Keratinocyte (primary cell): ENCODE measurements at places on chromosomes 1 and 21. TPM values are rescaled to one million over a fixed set of nuclear protein-coding genes. Genes with fewer than 3 reads are reported as not detected.

- no peak for DNase-seq
- no peaks in the 10 kb centered on the region for H3K27me3 ChIP-seq
- no peak overlapping the region for H3K4me3 ChIP-seq
- no peaks in the 10 kb centered on the region for H3K4me1 ChIP-seq
- no peaks in the 10 kb centered on the region for H3K36me3 ChIP-seq
Measured at GRCh38 chr21:21915816-21916215, 917.6 kb downstream of the NCAM2 start.

The SLC30A10 gene
- 0.02 to 0.08 TPM (median 0.03 TPM) in 3 replicates for polyA plus RNA-seq

DNA sequence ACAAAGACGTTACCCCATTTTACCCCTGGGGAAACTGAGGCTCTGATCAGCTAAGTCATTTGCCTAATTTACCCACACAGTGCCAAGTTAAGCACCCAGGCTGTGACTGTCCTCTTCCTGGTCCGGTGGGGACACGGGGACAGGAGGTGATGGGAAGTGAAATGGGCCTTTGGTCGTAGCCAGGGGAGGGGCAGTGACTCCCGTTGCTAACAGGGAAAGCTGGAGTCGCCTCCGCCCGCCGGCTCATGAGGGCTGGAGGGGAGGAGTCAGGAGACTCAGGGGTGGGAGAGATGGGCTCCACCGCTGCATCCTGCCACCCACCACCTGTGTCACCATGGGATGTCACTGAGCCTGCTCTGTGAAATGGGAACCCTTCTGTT, 139.3 kb downstream of the PGBD5 start:
- no peak overlapping the region for H3K4me3 ChIP-seq

The PCP4L1 gene
- polyA plus RNA-seq: 0.04 to 0.24 TPM in 2 of 3 replicates, not detected in the other

GRCh38 chr1:39328586-39329121, 124.2 kb downstream of the MACF1 start:
- no peak overlapping the region for H3K27ac ChIP-seq
- peaks cover 45% of the 10 kb centered on the region for H3K36me3 ChIP-seq
- peaks cover 9% of the 10 kb centered on the region for H3K4me1 ChIP-seq
- no peaks in the 10 kb centered on the region for H3K27me3 ChIP-seq

DNA sequence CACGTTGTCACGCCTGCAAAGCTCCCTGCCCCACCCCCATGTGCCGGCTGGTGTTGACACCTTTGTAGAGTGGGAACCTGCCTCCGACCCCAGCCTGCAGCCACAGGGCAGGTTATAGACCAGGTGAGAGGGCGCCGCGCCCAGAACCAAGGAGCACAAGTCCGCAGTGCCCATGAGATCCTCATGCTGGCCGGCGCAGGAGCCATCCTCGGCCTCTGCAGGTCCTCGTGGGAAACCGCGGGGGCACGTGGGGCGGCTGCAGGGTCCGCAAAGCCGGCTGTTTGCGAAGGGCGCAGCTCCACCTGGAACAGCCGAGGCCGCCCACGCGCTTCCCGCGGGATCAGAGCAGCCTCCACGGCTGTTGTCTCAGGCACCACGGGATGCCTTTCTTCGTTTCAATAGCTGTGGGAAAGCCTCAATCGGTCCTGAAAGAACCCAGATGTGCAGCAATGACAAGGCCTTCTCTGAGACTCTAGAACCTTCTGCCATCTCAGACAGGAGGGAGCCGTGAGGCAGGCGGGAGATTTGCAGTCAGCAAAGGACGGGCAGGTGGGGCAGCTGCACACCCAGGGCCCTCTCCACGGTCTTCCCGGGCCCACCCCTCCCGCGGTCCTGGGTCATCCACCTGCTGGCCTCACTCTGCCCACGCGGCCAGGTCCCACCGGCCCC, 29.9 kb downstream of the POFUT2 start:
- no peak overlapping the region for H3K4me3 ChIP-seq
- DNase-seq: no peak
- no peak overlapping the region for H3K27ac ChIP-seq
- H3K27me3 ChIP-seq: peaks cover 24% of the 10 kb centered on the region
- H3K36me3 ChIP-seq: no peaks in the 10 kb centered on the region

GRCh38 chr1:27253596-27253995, 19.2 kb downstream of the WDTC1 start:
- H3K4me1 ChIP-seq: no peaks in the 10 kb centered on the region
- DNase-seq: no peak
- H3K27me3 ChIP-seq: no peaks in the 10 kb centered on the region
- H3K4me3 ChIP-seq: no peak overlapping the region
- H3K36me3 ChIP-seq: no peaks in the 10 kb centered on the region

DNA sequence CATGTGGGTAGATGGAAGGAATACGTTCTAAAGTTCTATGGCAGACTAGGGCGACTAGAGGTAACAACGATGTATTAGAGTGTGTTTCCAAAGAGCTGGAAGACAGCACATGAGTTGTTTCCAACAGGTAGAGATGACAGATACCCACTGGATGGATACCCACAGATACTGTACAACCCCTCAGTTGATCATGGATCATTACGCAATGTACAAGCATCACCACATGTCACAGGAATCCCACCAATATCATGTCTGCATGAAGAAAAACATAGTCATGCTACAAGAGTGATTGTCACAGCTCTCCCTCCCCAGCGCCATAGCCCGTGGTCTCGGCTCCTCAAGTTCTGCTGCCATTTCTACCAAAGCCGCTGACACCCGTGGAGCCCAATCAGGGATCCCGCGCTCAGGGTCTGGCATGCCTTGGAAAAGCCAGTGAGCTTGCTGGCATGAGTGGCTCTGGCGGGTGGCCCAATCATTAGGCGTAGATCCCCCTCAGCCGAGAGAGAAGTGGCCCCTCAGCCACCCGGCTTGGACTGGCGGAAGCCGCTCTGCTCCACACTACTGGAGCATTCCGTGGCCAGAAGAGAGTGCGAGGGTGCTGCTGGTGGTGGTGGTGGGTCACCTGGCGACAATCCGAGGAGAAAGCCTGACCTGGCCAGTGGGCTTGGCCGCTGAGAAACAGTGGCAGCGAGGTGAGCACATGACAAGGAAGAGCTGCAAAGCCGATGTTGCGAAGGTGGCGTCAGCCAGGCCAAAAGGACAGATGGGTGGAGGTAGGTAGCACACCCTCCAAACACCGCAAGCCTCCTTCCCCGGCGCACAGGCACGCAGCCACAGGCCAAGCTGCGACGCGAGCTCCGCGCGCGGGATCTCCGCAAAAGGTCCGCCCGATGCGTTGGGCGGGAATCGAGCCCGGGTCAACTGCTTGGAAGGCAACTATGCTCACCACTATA, 65.7 kb upstream of the FCGR2A start:
- no peak for DNase-seq
- peak overlapping the region; percentile 44 for H3K4me3 ChIP-seq
- H3K36me3 ChIP-seq: no peaks in the 10 kb centered on the region

The AK2 gene
- 193 to 258 TPM (median 256 TPM) in 3 replicates for polyA plus RNA-seq

DNA sequence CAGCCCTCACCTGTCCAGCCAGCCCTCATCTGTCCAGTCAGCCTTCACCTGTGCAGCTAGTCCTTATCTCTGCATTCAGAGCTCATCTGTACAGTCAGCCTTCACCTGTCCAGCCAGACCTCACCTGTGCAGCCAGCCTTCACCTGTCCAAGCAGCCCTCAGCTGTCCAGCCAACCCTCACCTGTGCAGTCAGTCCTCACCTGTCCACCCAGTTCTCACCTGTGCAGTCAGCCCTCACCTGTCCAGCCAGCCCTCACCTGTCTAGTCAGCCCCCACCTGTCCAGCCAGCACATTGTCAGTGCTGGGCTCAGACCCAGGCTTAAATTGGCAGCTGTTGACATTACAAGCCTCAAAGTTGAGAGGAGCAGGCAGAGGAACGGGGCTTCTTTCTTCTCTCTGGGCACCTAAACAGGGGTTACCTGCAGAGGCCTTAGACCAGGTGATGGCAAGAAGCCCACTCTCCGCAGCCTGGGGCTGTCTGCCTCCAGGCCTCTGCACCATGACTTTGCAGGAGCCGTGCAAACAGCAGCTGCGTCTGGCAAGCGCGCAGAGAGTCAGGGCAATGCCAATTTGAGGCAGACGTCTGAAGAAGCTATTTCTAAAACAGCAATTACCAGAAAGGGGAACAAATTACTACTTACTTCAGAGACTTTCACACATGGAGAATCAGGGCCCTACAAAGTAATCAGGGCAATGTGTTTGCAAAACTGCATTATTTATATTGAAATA, 506.1 kb downstream of the NPHP4 start:
- no peaks in the 10 kb centered on the region for H3K4me1 ChIP-seq
- H3K36me3 ChIP-seq: no peaks in the 10 kb centered on the region
- H3K27ac ChIP-seq: no peak overlapping the region
- no peak overlapping the region for H3K4me3 ChIP-seq
- no peak for DNase-seq

The PTPN22 gene
- polyA plus RNA-seq: 0.07 to 0.39 TPM (median 0.23 TPM) in 3 replicates

The UBE2Q1 gene
- 13.0 to 17.6 TPM (median 17.2 TPM) in 3 replicates for polyA plus RNA-seq

- no peak for DNase-seq
- no peak overlapping the region for H3K27ac ChIP-seq
- no peaks in the 10 kb centered on the region for H3K4me1 ChIP-seq
- H3K36me3 ChIP-seq: no peaks in the 10 kb centered on the region
- no peaks in the 10 kb centered on the region for H3K27me3 ChIP-seq
Measured at GRCh38 chr21:26933448-26933847, 33.4 kb downstream of the ADAMTS5 start.

The DNAH14 gene
- polyA plus RNA-seq: 2.5 to 6.4 TPM (median 3.0 TPM) in 3 replicates

GRCh38 chr1:118202076-118202608, 17.1 kb upstream of the SPAG17 start:
- H3K27ac ChIP-seq: no peak overlapping the region
- H3K36me3 ChIP-seq: no peaks in the 10 kb centered on the region
- no peak overlapping the region for H3K4me3 ChIP-seq
- peaks cover 9% of the 10 kb centered on the region for H3K4me1 ChIP-seq
- H3K27me3 ChIP-seq: no peaks in the 10 kb centered on the region

The APCS gene
- not detected in 3 replicates for polyA plus RNA-seq

The RGS21 gene
- polyA plus RNA-seq: not detected in 3 replicates

GRCh38 chr1:204746838-204747442, 61.4 kb upstream of the LRRN2 start:
- no peak for DNase-seq
- H3K4me3 ChIP-seq: no peak overlapping the region
- no peaks in the 10 kb centered on the region for H3K36me3 ChIP-seq
- no peak overlapping the region for H3K27ac ChIP-seq
- peaks cover 4% of the 10 kb centered on the region for H3K4me1 ChIP-seq
- peaks cover 13% of the 10 kb centered on the region for H3K27me3 ChIP-seq

The HOOK1 gene
- polyA plus RNA-seq: 3.1 to 12.7 TPM (median 11.8 TPM) in 3 replicates

The CYP4A22 gene
- not detected in 3 replicates for polyA plus RNA-seq

DNA sequence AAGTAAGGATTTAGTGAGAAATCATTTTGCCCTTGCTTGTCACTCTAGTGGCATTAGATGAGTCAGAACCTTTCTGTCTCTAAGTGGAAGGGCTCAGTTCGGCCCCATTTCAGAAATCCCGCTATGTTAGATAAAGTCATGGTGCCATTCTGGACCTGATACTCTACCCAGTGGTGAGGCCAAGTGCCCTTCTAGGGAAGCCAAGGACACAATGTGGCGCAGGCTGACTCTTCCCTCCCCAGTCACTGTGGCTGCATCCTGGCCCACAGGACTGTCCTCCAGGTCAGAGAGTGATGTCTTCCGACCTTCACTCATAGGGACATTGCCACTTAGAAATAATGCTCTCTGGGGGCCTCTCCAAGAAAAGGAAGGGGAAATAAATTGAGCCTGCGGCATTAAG, 48.3 kb upstream of the MTR start:
- no peaks in the 10 kb centered on the region for H3K27me3 ChIP-seq
- no peak for DNase-seq
- H3K4me1 ChIP-seq: no peaks in the 10 kb centered on the region
- H3K27ac ChIP-seq: no peak overlapping the region
- H3K36me3 ChIP-seq: no peaks in the 10 kb centered on the region

GRCh38 chr1:15756143-15757015, 2.2 kb upstream of the FBLIM1 start:
- peaks cover 30% of the 10 kb centered on the region for H3K4me1 ChIP-seq
- H3K4me3 ChIP-seq: peak overlapping the region; percentile 44
- no peak for DNase-seq

- H3K27me3 ChIP-seq: peaks cover 16% of the 10 kb centered on the region
- DNase-seq: no peak
- H3K4me3 ChIP-seq: no peak overlapping the region
- no peaks in the 10 kb centered on the region for H3K36me3 ChIP-seq
- no peaks in the 10 kb centered on the region for H3K4me1 ChIP-seq
Measured at GRCh38 chr21:33059380-33059841, 10.5 kb upstream of the OLIG1 start.

The SLC25A34 gene
- polyA plus RNA-seq: 0.28 to 0.80 TPM (median 0.46 TPM) in 3 replicates

- peaks cover 8% of the 10 kb centered on the region for H3K36me3 ChIP-seq
- no peak overlapping the region for H3K4me3 ChIP-seq
- peaks cover 23% of the 10 kb centered on the region for H3K4me1 ChIP-seq
- no peak for DNase-seq
Measured at GRCh38 chr1:179137617-179138255, 55.9 kb downstream of the TOR3A start.
